ENCODE measurements at places on chromosomes 13 and 19.

DNA sequence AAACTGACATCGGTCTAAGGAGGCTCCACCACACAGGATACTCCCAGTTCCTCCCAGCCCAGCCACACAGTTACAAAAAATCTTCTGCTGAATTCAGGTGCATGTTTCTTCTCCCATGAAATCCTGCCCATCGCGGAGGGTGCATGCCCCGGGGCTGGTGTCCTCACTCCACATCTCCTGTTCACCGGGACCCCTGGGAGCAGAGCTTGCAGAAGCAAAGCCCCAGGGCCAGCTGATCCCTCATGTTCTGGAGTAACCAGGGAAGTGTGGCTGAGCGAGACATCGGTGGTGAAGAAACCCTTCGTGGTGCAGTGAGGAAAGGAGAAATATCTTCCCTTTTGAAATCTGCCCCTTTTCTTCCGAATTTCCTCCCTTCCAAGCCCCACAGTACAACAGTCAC, 904 bp upstream of the SIGLEC9 start:
- no peak for DNase-seq

DNA sequence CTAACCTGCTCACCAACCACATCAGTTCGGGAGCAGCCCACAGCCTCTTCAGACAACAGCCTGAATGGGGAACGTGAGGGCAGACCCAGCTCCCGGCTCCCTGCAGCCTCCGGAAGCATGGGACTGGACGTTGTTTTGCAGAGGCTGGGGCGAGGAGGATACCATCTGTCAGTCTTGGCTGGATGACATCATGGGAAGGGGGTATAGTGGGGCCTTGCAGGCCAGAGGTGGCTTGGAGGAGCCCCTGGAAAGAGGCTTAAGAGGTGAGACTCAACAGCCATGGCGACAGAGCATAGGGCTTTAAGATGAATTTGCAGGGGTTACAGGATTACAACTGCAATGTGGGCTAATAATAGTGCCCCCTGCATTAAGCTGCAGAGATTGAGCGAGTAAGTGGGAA, 1.5 kb downstream of the FXYD3 start:
- DNase-seq = no peak

GRCh38 chr19:44142059-44142433, 692 bp downstream of the ZNF234 start:
- no peak for DNase-seq

GRCh38 chr13:20405691-20406090, 120.0 kb downstream of the CRYL1 start:
- no peak for DNase-seq

- DNase-seq = no peak
These were observed 6.2 kb downstream of the XAB2 start for GRCh38 chr19:7622933-7623685.
